Activated CD8-positive, alpha-beta T cell treated with anti-CD3 and anti-CD28 coated beads for 36 hours (primary cell): ENCODE measurements at places on chromosomes 12 and 14.

GRCh38 chr12:97048421-97049035, 141.5 kb downstream of the NEDD1 start:
- H3K27me3 ChIP-seq, result peaks cover 4% of the 10 kb centered on the region
- no peak for DNase-seq
- H3K4me1 ChIP-seq, result no peaks in the 10 kb centered on the region
- H3K4me3 ChIP-seq, result no peak overlapping the region
- no peaks in the 10 kb centered on the region for H3K36me3 ChIP-seq

DNA sequence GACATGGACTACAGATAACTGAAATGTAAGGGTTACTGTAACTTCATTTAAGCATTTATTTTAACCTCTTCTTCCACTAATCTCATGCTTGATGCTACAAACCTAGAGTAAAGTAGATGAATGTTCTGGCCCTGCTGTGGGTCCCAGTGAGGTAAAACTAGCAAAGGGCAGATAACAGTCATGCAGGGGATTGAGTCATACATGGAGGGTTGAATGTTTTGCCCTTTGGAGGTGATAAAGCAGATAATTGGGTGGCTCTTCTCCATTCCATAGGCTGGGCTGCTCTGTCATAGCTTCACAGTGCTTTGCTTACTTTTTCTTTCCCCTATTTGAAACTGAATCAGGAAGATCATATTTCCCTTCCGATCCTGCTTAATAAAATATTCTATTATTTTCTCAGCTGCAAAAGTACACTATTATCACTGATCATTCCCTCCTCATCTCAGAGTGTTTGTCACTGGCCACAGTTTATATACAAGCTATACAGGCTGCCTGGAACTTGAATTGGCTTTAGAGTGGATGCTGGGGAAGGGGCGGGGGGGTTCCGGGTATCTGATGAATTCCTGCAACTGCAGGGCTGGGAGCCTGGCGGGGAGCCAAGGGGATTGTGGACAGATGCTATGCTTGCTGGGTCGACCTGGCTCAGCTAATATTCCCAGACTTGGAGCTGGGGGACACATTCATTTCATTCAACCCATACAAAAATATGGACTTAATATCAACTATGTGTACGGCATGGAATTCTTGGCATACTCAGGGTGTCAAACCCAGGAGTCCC, 235.1 kb downstream of the NRXN3 start:
- H3K27ac ChIP-seq, result no peak overlapping the region
- H3K27me3 ChIP-seq, result peaks cover 1% of the 10 kb centered on the region
- no peak for DNase-seq
- H3K4me1 ChIP-seq, result no peaks in the 10 kb centered on the region
- no peaks in the 10 kb centered on the region for H3K36me3 ChIP-seq
- H3K4me3 ChIP-seq, result no peak overlapping the region

DNA sequence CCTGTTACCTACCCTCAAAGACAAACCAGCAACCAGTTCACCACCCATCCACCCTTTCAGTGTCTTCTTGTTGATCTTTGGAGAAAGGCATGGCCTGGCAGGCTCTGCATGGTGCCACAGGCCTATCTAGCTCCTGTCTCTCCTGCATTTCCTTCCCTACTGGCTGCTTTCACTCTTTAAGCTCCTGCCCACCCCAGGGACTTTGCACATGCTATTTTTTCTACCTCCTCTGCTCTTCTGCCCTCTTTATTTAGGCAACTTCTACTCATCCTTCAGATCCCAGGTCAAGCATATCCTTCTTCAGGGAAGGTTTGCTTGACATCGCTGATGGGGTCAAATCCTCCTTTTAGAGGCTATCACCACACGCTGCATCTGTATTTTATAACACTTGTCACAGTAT, 27.1 kb upstream of the GPRC5A start:
- no peaks in the 10 kb centered on the region for H3K4me1 ChIP-seq
- no peak for DNase-seq
- no peak overlapping the region for H3K4me3 ChIP-seq
- no peaks in the 10 kb centered on the region for H3K27me3 ChIP-seq
- peaks cover 13% of the 10 kb centered on the region for H3K36me3 ChIP-seq

GRCh38 chr12:111413442-111414086, 7.8 kb downstream of the SH2B3 start:
- H3K27me3 ChIP-seq, result no peaks in the 10 kb centered on the region
- H3K4me3 ChIP-seq, result no peak overlapping the region
- H3K36me3 ChIP-seq, result peaks cover 44% of the 10 kb centered on the region
- H3K4me1 ChIP-seq, result peaks cover 65% of the 10 kb centered on the region
- H3K27ac ChIP-seq, result peak overlapping the region; percentile 55

DNA sequence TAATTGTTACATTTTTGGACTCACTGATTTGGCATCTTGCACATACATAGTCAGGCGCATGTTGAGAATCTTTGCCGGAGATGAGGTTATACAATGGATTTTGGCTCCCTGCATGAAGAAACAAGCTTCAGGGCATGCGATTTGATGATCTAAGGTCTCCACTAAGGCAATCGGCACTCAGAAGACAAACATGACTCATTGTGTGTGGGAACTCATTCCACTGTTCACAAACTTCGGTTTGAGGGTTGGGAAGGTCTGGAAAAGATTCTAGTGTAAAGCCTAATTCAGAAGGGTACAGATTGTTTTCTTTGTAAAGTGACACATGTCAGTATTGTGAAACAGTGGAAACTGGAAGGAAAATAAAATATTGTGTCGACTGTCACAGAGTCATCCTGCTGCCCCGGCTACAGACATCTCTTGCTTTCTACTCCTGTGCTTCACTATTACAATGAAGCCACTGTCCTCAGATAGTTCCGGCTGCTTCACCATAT, 192.6 kb upstream of the HMGA2 start:
- no peak for DNase-seq
- H3K4me3 ChIP-seq, result no peak overlapping the region
- no peaks in the 10 kb centered on the region for H3K4me1 ChIP-seq
- peaks cover 8% of the 10 kb centered on the region for H3K27me3 ChIP-seq
- H3K27ac ChIP-seq, result no peak overlapping the region

- DNase-seq, result no peak
- H3K4me3 ChIP-seq, result no peak overlapping the region
- no peaks in the 10 kb centered on the region for H3K4me1 ChIP-seq
- H3K27ac ChIP-seq, result no peak overlapping the region
- H3K36me3 ChIP-seq, result peaks cover 2% of the 10 kb centered on the region
Observed at GRCh38 chr14:71883094-71883493, 49.1 kb upstream of the RGS6 start.

GRCh38 chr14:37048666-37049071, 123.7 kb downstream of the SLC25A21 start:
- DNase-seq, result no peak
- H3K4me3 ChIP-seq, result no peak overlapping the region
- H3K36me3 ChIP-seq, result no peaks in the 10 kb centered on the region
- no peaks in the 10 kb centered on the region for H3K27me3 ChIP-seq
- H3K27ac ChIP-seq, result no peak overlapping the region

DNA sequence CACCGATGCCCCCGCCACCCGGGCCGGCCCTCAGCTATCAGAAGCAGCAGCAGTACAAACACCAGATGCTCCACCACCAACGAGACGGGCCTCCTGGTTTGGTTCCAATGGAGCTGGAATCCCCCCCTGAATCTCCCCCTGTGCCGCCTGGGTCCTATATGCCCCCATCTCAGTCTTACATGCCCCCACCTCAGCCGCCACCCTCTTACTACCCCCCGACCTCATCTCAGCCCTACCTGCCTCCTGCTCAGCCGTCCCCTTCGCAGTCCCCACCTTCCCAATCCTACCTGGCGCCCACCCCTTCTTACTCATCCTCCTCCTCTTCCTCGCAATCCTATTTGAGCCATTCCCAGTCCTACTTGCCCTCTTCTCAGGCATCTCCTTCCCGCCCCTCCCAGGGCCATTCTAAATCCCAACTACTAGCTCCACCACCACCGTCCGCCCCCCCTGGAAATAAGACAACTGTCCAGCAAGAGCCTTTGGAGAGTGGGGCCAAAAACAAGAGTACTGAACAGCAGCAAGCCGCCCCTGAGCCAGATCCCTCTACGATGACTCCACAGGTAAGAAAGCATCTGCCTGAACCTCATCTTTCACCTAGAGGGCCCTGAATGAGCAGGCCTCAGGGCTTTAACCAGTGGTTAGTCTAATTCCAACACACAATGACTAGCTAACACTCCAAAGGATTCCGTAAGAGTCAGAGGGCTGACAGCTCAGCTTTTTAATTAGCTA, 851 bp downstream of the YLPM1 start:
- peaks cover 34% of the 10 kb centered on the region for H3K36me3 ChIP-seq
- no peaks in the 10 kb centered on the region for H3K27me3 ChIP-seq
- peak overlapping the region; percentile 92 for H3K27ac ChIP-seq
- H3K4me1 ChIP-seq, result peaks cover 49% of the 10 kb centered on the region

DNA sequence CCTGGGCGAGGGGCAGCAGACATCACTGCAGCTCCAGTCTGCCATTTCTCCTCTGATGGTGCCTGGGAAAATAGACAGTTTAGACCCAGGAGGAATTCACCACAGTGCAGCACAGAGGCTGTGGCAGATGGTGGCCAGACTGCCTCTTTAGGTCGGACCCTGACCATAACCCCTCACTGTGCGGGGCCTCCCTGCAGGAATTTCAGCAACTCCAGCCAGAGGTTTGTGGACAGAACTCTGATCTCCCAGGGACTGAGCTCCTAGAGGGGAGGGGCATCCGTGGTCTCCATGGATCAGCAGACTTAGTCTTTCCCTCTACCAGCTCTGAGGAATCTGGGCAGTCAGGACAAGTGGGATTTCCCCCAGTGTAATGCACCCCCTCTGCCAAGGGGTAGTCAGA, 106.5 kb downstream of the ZC3H14 start:
- peaks cover 20% of the 10 kb centered on the region for H3K36me3 ChIP-seq
- H3K27me3 ChIP-seq, result no peaks in the 10 kb centered on the region
- no peak for DNase-seq
- H3K27ac ChIP-seq, result no peak overlapping the region
- no peak overlapping the region for H3K4me3 ChIP-seq

GRCh38 chr12:76024942-76025600, 6.5 kb downstream of the PHLDA1 start:
- no peak overlapping the region for H3K27ac ChIP-seq
- no peak overlapping the region for H3K4me3 ChIP-seq
- no peaks in the 10 kb centered on the region for H3K27me3 ChIP-seq
- peaks cover 54% of the 10 kb centered on the region for H3K4me1 ChIP-seq
- H3K36me3 ChIP-seq, result peaks cover 43% of the 10 kb centered on the region

DNA sequence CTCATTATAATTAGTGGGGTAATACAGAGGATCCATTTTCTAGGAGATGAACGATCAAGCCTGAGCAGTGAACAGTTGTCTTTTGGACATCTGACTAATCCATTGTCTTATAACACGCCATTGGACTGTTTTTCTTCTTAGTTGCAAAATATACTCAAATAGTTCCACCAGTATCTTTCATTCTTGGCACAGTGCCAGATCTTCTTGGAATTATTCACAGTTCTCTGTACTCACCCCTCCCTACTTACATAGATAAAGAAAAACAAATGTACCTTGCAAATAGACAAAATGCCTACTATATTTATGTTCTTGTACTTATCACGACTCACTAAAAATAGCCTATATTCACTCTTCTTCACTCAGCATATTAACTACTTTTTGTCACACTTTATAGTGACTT, 3.8 kb downstream of the CBLN3 start:
- H3K36me3 ChIP-seq, result no peaks in the 10 kb centered on the region
- no peaks in the 10 kb centered on the region for H3K27me3 ChIP-seq
- H3K4me3 ChIP-seq, result no peak overlapping the region
- DNase-seq, result no peak
- H3K27ac ChIP-seq, result peak overlapping the region; percentile 31

DNA sequence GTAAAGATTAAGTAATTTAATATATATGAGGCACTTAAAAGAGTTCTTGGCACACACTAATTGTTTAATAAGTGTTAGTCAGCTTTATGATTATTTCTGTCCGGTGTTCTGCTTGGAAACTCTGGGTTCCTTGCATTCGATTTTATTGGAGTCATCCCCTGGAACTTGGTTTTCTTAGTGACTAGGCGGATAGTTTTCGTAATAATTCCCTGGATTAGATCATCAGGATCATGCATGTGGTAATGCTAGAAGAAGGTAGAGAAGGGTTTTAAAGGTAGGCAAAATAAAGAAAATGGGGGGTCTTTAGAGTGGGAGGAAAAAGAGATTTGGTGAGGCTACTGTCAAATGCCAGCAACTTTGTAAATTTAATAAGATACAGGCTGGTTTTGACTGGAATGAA, 88.4 kb downstream of the MYF5 start:
- no peak overlapping the region for H3K4me3 ChIP-seq
- no peak overlapping the region for H3K27ac ChIP-seq
- no peak for DNase-seq

- no peak for DNase-seq
- no peaks in the 10 kb centered on the region for H3K4me1 ChIP-seq
- no peak overlapping the region for H3K27ac ChIP-seq
- no peak overlapping the region for H3K4me3 ChIP-seq
- no peaks in the 10 kb centered on the region for H3K27me3 ChIP-seq
- no peaks in the 10 kb centered on the region for H3K36me3 ChIP-seq
Observed at GRCh38 chr12:79451978-79452377, 238.8 kb downstream of the PAWR start.

GRCh38 chr12:14928931-14929330, 9.4 kb downstream of the ERP27 start:
- H3K4me1 ChIP-seq, result peaks cover 4% of the 10 kb centered on the region
- H3K36me3 ChIP-seq, result peaks cover 26% of the 10 kb centered on the region
- DNase-seq, result no peak

GRCh38 chr12:123530668-123531067, 2.9 kb downstream of the RILPL1 start:
- no peak for DNase-seq
- H3K27me3 ChIP-seq, result no peaks in the 10 kb centered on the region
- H3K4me3 ChIP-seq, result no peak overlapping the region

GRCh38 chr14:101709533-101709881, 52.0 kb upstream of the PPP2R5C start:
- H3K27ac ChIP-seq, result no peak overlapping the region
- H3K4me1 ChIP-seq, result peaks cover 37% of the 10 kb centered on the region
- H3K27me3 ChIP-seq, result no peaks in the 10 kb centered on the region
- no peak for DNase-seq
- H3K36me3 ChIP-seq, result peaks cover 5% of the 10 kb centered on the region
- no peak overlapping the region for H3K4me3 ChIP-seq

DNA sequence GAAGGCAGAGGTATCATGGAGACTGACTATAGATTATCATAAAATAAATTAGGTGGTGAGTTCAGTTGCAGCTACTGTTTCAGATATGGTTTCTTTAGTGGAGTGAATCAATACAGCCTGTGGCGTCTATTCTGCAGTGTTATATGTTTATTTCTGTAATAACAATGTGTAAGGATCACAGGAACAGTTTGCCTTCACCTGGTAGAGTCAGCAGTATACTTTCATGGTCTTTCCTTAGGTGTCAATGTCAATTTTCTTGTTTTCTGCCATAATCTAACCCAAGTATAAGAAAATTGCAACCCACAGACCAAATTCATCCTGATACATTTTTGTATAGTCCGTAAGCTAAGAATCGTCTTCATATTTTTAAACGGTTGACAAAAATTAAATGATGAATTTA, 140.4 kb upstream of the ATF7IP start:
- H3K4me1 ChIP-seq, result peaks cover 11% of the 10 kb centered on the region
- H3K36me3 ChIP-seq, result peaks cover 11% of the 10 kb centered on the region
- no peak overlapping the region for H3K4me3 ChIP-seq
- no peak overlapping the region for H3K27ac ChIP-seq
